ENCODE measurements at places on chromosomes 2 and 18. TPM values are rescaled to one million over a fixed set of nuclear protein-coding genes. Genes with fewer than 3 reads are reported as not detected.

The CTIF gene
- 32.1 TPM for total RNA-seq

GRCh38 chr18:28115149-28115550 is 61.8 kb downstream of the CDH2 start:
- H3K4me3 ChIP-seq = no peak overlapping the region
- H3K27me3 ChIP-seq = no peaks in the 10 kb centered on the region
- H3K36me3 ChIP-seq = no peaks in the 10 kb centered on the region
- no peak overlapping the region for H3K27ac ChIP-seq

The FOXD4L1 gene
- total RNA-seq = 0.22 TPM

DNA sequence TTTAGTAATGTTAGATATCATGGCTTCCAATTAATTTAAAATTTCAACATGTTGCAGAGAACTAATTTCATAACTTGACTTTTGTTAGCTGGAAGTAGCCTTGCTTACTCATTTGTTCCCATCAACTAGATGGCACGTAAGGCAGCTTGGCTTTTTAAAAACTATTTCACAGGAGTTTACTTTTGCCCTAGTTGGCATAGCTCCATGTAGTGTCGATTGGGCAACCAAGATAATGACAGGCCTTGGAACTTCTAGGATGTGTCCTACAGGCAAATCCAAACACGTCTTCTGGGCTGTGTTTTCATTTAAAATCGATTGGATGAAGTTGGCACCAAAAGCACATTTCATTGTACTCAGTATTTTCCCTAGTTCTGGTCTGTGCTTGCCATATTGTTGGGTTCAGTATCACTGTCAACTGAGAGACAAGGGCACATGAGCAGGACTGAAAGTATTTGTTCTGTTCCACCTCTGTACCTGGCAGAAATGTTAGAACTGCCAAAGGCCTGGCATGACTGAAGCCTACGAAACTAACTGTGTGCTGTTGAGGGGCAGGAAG is 29.4 kb downstream of the HADHB start:
- H3K27me3 ChIP-seq = no peaks in the 10 kb centered on the region
- peak overlapping the region; percentile 74 for H3K27ac ChIP-seq
- no peak overlapping the region for H3K4me3 ChIP-seq
- H3K4me1 ChIP-seq = peaks cover 28% of the 10 kb centered on the region
- H3K36me3 ChIP-seq = peaks cover 20% of the 10 kb centered on the region

The RNU2-63P gene
- total RNA-seq = not detected

The GTF2A1L gene
- 1.1 TPM for total RNA-seq

DNA sequence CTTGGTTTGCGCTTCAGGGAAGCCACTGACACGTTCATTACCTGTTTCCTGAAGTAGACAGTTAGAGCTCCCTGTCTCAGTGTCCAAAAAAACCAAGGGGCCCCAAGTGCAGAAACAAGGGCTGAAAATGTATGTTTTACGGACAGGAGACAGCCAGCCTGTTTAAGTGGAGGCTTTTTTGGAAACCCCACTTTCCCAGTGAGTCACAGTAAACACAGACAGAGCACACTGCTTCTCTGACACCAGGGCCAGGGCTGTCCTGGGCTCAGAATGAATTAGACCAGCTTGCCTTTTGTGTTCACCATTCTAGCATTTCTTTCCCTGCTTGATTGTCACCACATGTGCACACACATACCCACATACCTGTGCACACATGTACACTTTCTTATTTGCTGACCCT is 128.6 kb downstream of the SH3RF3 start:
- H3K27ac ChIP-seq = peak overlapping the region; percentile 22
- no peak for DNase-seq
- peaks cover 59% of the 10 kb centered on the region for H3K4me1 ChIP-seq
- no peaks in the 10 kb centered on the region for H3K27me3 ChIP-seq
- H3K36me3 ChIP-seq = no peaks in the 10 kb centered on the region

GRCh38 chr18:35510076-35510651 is 12.4 kb upstream of the INO80C start:
- no peak overlapping the region for H3K27ac ChIP-seq
- H3K27me3 ChIP-seq = no peaks in the 10 kb centered on the region
- no peaks in the 10 kb centered on the region for H3K36me3 ChIP-seq
- no peak overlapping the region for H3K4me3 ChIP-seq

The ANKRD29 gene
- 50.4 TPM for total RNA-seq

GRCh38 chr18:70578480-70578879 is 289.6 kb downstream of the SOCS6 start:
- no peak overlapping the region for H3K4me3 ChIP-seq
- no peaks in the 10 kb centered on the region for H3K36me3 ChIP-seq
- peak; percentile 1 for DNase-seq
- no peaks in the 10 kb centered on the region for H3K27me3 ChIP-seq

- H3K4me3 ChIP-seq = no peak overlapping the region
- no peaks in the 10 kb centered on the region for H3K4me1 ChIP-seq
- H3K27me3 ChIP-seq = no peaks in the 10 kb centered on the region
- H3K27ac ChIP-seq = no peak overlapping the region
- H3K36me3 ChIP-seq = no peaks in the 10 kb centered on the region
- no peak for DNase-seq
Observed at GRCh38 chr18:47585136-47585535, 333.7 kb upstream of the SKOR2 start.

GRCh38 chr18:25235401-25236042 is 116.4 kb downstream of the ZNF521 start:
- H3K4me1 ChIP-seq = peaks cover 41% of the 10 kb centered on the region
- DNase-seq = no peak
- H3K4me3 ChIP-seq = no peak overlapping the region
- no peaks in the 10 kb centered on the region for H3K27me3 ChIP-seq

DNA sequence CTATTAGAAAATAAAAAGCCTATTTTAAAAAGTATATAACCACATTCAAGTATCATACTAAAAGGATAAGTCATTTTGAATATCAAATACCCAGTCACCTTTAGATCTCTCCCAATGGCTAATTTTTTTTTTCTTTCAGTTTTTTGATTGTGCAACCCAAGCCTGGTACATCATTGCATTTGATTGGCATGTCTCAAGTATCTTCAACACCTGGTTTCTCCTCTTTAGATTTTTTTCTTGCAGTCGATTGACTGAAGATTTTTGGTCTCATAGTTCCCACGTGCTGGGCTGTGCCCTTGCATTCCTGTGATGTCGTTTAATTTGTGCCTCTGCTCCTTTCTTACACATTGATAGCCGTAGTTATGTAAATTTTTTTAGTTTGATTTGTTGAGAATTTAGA is 40.7 kb downstream of the ATIC start:
- no peak overlapping the region for H3K27ac ChIP-seq
- H3K27me3 ChIP-seq = no peaks in the 10 kb centered on the region
- no peak for DNase-seq
- no peaks in the 10 kb centered on the region for H3K36me3 ChIP-seq
- H3K4me1 ChIP-seq = peaks cover 4% of the 10 kb centered on the region
- no peak overlapping the region for H3K4me3 ChIP-seq
